ENCODE measurements at places on chromosomes 12 and 14.
A peak's percentile ranks its signal among the peaks of the same experiment; 100 is the strongest.

GRCh38 chr14:64720131-64720576 is 15.9 kb downstream of the PLEKHG3 start:
- peak; percentile 91 for DNase-seq

DNA sequence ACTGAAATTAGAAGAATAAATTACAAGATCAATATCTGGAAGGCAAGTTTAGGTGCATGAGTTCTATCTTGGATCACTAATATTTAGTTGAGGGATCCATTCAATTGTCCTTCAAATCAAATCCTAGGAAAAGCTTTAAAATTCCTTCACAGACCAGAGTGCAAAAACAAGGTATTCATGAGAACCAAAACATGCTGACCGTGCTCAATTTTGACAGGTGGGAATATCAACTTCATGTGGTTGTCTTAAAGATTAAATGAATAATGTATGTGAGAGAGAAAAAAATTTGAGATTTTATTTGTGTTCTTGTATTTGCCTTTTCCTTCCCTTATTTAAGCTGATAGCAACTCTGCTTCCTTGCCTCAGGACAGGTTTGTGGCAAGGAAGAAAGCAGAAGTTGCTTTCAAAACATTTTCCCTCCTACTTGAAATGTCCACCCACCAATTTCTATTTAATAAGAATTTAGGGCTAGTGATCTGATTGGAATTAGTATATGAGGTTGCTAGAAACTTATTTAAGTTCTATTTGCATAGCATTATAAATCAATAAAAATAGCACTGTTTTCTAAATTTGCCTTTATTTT is 4.9 kb upstream of the PPP1R12A start:
- no peak for DNase-seq

GRCh38 chr12:41701943-41702601 is 442.6 kb downstream of the GXYLT1 start:
- DNase-seq = no peak

DNA sequence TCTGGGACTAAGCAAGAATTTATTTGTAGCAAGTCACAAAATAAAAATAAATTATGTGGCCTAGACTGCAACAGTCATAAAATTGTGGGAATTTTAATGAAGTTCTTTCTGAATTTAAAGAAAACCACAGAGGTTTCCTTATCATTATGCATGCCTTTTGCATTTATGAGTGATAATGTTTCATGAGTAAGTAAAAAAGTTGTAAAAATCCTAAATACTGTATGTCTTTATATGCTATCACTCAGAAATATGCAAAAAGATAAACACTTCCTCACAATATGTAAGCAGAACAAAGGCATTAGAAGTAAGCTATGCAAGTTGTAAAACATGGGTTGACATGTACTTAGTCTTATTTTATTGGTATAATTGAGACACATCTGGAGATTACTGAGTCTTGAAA is 239.4 kb upstream of the PDE3A start:
- no peak for DNase-seq

- no peak for DNase-seq
Observed at GRCh38 chr12:117344716-117345115, 16.7 kb downstream of the NOS1 start.

GRCh38 chr14:71245659-71246361 is 338.6 kb downstream of the PCNX1 start:
- no peak for DNase-seq

DNA sequence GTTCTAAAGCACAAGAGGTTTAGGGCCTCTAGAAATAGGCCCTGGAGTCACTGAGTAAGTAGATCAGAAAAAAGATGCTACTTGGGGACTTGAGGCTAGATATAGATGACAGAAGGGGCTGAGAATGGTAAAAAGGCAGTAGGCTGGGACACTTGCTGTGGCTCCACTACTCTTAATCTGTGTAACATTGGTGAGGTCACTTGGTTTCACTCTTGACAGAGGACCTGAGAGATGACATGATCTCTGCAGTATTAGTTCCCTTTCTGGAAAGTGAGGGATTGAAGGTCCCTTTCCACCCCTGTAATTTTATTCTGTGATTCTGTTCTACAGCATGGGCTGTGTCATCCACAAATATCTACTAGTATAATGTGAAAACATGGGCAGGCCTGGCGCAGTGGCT is 39.7 kb downstream of the MAPKAPK5 start:
- no peak for DNase-seq

GRCh38 chr14:94823556-94824341 is 53.8 kb upstream of the GSC start:
- peak; percentile 90 for DNase-seq

- DNase-seq = no peak
Observed at GRCh38 chr12:3604286-3604685, 113.3 kb downstream of the PRMT8 start.

DNA sequence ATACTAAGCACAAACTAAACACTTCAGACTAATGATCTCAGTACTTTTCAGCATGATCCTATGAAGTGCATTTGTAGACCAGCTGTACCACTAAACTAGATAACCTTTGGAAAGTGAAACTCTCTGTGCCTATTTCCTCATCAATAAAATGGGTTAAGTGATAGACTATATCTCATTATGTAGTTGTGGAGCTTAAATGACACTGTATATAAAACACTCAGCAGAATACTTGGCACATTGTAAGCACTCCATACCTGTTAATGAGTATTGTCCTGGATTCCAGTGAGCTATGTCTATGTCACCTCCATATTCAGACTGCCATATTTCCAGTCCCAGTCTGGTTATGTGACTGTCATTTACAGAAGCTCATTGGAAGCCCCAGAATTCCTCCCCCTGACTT is 44.4 kb downstream of the RTN1 start:
- DNase-seq = no peak

GRCh38 chr12:115755061-115755724 is 522.3 kb downstream of the MED13L start:
- DNase-seq = no peak
